ENCODE measurements at places on chromosomes 2 and 18.

DNA sequence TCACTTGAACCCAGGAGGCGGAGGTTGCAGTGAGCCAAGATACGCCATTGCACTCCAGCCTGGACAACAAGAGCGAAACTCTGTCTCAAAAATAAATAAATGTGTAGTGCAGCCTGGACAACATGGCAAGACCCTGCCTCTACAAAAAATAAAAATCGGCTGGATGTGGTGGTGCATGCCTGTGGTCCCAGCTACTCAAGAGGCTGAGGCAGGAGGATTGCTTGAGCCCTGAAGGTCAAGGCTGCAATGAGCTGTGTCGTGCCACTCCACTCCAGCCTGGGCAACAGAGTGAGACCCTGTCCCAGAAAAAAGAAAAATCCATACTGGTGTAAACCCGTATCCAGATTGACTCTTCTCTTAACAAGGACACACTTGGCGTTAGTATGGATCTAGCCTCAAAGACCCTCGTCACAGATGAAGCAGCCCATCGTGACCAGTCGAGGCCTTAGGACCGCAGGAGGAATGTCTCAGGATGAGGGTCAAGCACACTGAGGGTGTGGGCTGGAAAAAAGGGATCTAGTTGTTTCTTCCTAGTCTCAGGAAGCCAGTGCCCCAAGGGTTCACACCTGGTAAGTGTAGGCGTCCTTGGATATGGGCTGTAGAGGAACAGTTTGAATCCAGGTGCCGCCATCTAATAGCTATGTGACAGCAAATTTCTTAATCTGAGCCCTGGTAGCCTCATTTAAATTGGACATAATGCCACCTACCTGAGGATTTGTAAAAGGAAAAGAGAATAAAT, 4.0 kb upstream of the GPBAR1 start:
- DNase-seq: no peak

DNA sequence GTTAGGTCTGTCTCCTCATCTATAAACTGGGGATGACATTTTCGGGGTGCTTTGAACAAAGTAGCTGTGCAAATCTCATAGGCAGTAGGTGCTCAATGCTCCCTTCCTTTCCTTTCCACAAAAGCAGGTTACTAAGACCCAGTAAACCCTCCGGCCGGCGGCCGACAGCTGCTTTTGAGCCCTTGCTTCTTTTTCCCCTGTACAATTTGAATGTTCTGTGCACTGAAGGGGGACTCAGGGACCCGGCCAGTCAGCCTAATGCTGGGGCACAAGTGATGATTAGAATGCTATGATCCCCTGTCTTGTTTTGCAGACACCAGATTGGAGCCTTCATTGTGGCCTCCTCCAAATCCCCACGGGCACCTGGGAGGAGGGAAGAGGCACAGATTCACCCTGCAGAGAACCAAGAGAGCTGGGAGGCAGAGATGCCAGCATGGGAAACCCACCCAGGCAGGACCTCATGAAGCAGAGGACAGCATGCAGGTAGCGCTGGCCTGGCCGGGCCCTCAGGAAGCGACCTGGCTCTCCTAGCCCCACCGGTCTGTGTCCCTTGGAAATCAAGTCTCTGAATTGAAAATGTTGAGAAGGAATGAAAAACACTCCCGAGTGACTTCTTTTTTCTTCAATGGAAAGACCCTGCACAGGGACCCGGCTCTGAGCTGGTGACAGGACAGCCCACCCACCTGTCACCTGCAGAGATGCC, 128.6 kb upstream of the HDAC4 start:
- no peak for DNase-seq

GRCh38 chr2:28429636-28430376, 37.1 kb downstream of the FOSL2 start:
- no peak for DNase-seq

GRCh38 chr2:88826399-88826798, 134.9 kb downstream of the RPIA start:
- DNase-seq: no peak

DNA sequence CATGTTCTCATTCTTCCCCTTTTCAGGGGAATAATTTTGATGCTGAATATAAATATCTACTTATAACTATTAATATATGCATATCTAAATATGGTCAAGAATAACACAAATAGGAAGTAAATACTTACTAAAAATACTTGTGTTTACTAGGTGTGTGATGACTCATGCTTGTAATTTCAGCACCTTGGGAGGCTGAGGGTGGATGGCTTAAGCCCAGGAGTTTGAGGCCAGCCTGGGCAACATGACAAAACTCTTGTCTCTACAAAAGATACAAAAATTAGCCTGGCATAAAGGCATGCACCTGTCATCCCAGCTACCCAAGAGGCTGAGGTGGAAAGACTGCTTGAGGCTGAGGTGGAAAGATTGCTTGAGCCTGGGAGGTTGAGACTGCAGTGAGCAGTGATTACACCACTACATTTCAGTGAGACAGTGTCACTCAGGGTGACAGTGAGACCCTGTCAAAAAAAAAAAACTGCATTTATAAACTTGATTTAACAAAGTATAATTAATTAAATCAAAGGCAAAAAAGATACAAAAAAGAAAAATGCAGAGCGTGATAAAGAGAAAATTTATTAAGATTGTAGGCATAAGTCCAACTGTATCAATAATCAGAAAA, 703.1 kb upstream of the VRK2 start:
- DNase-seq: no peak

DNA sequence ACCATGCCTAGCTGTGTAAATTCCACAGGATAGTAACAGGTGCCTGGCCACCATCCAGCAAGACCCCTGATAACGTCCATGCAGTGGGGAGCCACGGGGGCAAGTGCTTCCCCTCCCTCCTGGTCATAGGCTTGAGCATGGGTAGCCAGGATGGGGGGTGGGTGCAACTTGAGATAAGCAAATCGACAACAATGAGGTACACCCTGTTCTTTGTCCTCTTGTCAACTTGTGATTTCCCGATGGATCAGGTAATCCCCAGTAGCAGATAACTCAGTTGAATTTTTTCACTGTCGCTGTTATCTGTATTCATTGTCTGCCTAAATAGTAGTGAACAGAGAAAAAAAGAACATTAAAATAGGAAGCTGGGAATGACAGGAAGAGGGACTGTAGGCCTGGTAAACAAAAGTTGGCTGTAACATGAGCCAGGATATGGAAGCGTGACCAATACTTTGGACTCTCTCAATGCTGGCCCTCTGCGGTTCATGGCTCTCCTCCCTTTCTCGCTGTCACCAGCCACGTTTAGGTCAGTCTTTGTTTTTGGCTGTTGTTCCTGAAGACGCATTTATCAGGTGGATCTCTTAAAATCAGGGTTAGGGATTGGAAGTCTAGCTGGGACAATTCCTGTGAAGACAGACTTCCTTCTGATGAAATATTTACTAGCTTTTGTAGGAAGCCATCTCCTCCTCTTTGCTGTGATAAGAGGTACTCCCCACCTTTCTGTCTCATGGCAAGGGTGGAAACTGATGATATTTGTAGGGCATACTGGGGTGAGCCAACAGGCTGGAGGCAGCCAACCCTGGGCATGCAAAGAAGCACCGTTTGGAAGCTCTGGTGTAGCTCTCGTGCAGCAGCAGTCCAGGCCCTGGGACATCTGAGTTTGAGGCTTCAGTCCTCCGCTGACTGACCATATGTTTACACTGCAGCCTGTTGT, 42.4 kb downstream of the TCF7L1 start:
- peak; percentile 61 for DNase-seq

GRCh38 chr2:211900000-211900399, 638.6 kb downstream of the ERBB4 start:
- DNase-seq: no peak

- DNase-seq: peak; percentile 9
These were observed 8.1 kb downstream of the SP9 start for GRCh38 chr2:174342686-174343342.

- no peak for DNase-seq
These were observed 141.0 kb downstream of the INHBB start for GRCh38 chr2:120486946-120487345.

- DNase-seq: no peak
These were observed 16.8 kb downstream of the COBLL1 start for GRCh38 chr2:164824872-164825271.

GRCh38 chr2:10721396-10722251, at the start of gene ATP6V1C2:
ATP6V1C2 (plus strand) TSS chr2:10721630; CDS start chr2:10722850, 1,220 bp downstream.
- DNase-seq: no peak

- DNase-seq: no peak
These were observed 77.1 kb downstream of the HS1BP3 start for GRCh38 chr2:20573620-20574422.

- no peak for DNase-seq
These were observed 18.2 kb downstream of the ACVR1 start for GRCh38 chr2:157857881-157858280.

GRCh38 chr2:231384970-231385369, 10.5 kb upstream of the B3GNT7 start:
- DNase-seq: no peak

GRCh38 chr2:206020171-206020570, 65.8 kb downstream of the INO80D start:
- DNase-seq: no peak

DNA sequence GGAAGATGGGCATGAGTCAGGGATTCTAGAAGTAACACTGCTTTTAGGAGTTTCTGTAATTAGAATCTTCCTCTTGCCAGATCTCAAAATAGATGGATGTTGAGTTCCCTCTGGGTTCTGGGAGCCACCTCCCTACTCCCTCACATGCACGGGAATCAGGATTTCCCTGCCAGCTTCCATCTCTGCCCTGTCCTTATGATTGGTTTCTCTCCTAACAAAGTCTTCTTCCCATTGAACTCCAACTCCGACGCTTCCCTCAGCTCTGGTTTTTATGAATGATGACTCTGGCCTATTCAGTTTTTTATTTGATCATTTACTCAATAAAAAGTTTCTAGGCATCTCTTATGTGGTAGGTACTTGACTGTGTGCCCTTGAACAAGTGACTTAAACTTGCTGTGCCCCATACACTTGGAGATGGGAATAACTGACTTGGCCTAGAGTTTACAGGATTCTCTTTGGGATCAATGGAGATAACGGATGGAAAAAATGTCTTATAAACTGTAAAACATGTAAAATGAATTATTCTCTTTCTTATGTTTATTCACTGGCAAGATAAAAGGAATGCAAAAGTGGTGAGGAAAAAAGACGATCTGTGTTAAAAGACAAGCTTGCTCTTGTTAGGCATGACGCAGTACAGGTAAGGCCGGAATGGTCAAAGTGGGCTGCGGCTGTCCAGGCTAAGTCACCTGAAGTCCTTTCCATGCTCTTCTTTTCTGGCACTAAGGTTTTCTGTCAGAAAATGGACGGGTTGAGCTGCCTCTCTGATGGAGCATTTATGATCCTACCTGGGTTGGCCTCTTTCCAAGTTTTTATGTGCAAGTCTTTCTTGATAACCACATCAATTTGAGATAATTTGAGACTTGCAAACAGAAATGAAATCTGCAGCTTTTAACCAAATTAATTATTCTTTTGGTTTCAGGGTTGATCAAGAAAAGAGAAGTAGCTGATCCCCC, 199.6 kb downstream of the MYCN start:
- DNase-seq: no peak

DNA sequence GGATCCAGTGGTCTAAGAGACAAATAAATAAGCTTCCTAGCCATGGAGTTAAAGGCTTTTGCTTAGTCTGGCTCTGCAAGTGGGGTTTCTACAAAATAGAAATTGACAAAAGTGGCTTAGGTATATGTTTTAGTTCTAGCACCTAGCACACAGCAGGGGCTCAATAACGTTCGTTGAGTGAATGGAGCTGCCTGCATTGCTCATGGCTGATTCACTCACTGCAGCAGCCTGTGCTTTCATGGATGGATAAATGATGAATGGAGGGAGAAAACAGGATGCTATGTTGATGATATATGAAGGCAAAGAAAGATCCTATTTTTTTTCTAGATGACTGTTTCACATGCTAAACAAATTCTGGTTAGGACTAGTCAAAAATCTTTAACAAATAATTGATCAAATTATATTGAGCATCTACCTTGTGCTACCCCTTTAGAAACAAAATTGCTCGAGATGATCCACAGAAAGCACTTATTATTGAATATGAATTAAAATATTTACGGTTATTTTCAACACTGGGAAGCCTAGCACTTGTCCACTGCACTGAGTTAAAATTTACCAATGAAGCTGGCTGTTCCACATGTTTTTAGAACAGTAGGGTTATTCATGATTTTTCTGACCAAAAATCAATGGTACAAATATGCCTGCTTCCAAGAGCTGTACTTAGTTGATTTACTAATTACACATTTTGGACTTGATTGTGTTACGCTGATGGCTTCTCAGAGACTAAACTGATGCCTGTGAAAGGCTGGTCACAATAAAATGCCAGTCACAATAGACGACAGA, 39.6 kb downstream of the HDHD2 start:
- DNase-seq: no peak

DNA sequence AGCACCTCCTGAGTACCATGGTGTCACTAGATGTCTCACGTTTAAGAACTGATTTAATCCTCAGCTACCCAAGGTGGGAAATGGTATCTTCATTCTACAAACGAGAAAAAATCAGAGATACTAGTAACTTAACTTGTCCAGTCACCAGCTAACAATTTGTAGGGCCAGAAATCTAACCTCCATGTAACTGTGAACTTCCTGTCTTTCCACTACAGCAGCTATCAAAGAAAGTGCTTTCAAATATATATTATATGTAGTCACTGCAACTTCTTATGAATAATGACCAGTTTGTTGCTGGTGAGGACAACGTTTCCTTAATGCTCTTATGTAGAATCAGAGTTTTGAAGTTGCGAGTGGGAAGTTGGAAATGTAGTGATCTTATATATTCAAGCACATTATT, 1.9 kb downstream of the REV1 start:
- DNase-seq: no peak

- DNase-seq: no peak
These were observed 28.6 kb upstream of the POU3F3 start for GRCh38 chr2:104825124-104825865.

GRCh38 chr2:231642631-231643494, 50.2 kb downstream of the TEX44 start:
- no peak for DNase-seq

- no peak for DNase-seq
These were observed 502.9 kb upstream of the ID2 start for GRCh38 chr2:8178911-8179310.

DNA sequence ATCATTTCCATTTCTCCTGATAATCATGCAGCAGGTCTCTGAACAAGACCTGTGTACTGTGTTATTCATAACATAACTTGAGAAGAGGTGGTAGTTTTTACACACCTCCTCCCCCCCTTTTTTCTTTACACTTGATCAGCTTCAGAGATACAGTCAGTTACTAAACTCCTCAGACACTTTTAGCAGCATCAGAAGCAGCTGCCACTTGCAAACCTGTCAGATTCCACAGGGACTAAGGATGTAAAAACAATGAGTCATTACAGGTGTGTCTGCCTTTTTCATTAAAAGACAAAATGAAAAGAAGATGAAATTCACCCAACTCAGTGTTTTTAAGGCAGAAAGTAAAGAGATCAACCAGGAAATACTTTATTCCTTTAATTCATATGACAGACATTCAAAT, 254.0 kb downstream of the NRXN1 start:
- DNase-seq: no peak
